ENCODE measurements at places on chromosomes 2 and 18. TPM values are rescaled to one million over a fixed set of nuclear protein-coding genes. Genes with fewer than 3 reads are reported as not detected.

GRCh38 chr2:45237128-45237527, 227.9 kb upstream of the SIX2 start:
- no peaks in the 10 kb centered on the region for H3K36me3 ChIP-seq
- H3K4me3 ChIP-seq: no peak overlapping the region
- peaks cover 21% of the 10 kb centered on the region for H3K27me3 ChIP-seq

- H3K36me3 ChIP-seq: no peaks in the 10 kb centered on the region
- H3K4me3 ChIP-seq: no peak overlapping the region
- DNase-seq: no peak
Measured at GRCh38 chr18:42242758-42243157, 287.7 kb downstream of the PIK3C3 start.

GRCh38 chr18:24567199-24567598, 106.8 kb downstream of the HRH4 start:
- no peaks in the 10 kb centered on the region for H3K4me1 ChIP-seq
- H3K27me3 ChIP-seq: peaks cover 3% of the 10 kb centered on the region
- no peak overlapping the region for H3K27ac ChIP-seq
- no peaks in the 10 kb centered on the region for H3K36me3 ChIP-seq

DNA sequence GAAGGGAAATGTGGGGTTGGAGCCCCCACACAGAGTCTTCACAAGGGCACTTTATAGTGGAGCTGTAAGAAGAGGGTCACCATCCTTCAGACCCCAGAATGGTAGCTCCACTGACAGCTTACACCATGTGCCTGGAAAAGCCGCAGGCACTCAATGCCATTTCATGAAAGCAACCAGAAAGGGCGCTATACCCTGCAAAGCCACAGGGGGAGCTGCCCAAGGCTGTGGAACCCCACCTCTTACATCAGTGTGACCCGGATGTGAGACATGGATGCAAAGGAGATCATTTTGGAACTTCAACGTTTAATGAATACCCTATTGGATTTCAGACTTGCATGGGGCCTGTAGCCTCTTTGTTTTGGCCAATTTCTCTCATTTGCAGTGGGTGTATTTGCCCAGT, 694.7 kb downstream of the CBLN2 start:
- no peak overlapping the region for H3K27ac ChIP-seq
- no peaks in the 10 kb centered on the region for H3K4me1 ChIP-seq
- no peak overlapping the region for H3K4me3 ChIP-seq
- DNase-seq: no peak

The STARD6 gene
- not detected for total RNA-seq

DNA sequence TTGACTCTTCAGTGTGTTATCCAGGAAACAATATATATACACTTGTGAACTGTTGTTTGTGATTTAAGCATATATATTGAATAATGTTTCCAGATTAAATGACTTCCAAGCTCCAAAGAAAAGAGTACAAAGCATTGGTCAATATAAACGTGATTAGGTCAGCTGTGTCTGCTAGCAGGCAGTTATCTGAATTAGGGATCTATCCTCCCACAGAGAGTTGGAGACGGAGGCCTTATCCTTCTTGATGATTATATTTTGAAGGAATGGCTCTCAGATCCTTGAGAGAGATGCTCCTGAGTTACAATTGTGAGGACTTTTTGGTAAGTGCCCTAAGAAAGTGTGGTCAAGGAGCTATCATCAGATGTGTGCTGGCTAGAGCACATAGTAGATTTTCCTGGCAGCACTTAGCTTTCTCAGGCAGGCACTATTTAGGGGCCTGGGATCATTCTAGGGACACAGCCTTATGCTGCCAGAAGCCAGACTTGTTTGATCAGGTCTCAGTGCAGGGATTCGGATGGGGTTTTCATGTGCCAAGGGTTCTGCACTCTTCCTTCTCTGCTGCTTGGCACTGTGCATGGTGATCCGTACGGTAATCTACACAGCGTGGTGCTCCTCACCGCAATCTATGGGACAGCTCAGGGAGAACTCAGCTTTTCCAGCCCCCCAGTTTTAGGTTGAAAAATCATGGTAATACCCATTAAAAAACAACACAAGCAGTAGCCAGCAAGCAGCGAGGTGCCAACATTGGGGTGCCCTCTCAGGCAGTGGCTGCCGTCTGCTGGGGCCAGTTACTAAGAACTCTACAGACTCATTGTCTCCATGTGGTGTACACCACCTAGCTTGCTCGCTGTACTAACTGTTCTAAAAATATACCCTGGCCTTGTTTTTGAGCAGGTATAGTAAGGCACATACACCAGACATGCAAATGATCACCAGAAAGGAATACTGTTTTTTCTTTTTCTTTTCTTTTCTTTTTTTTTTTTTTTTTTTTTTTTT, 8.0 kb upstream of the ZDBF2 start:
- peaks cover 6% of the 10 kb centered on the region for H3K4me1 ChIP-seq
- no peak for DNase-seq
- peaks cover 73% of the 10 kb centered on the region for H3K27me3 ChIP-seq
- no peaks in the 10 kb centered on the region for H3K36me3 ChIP-seq

DNA sequence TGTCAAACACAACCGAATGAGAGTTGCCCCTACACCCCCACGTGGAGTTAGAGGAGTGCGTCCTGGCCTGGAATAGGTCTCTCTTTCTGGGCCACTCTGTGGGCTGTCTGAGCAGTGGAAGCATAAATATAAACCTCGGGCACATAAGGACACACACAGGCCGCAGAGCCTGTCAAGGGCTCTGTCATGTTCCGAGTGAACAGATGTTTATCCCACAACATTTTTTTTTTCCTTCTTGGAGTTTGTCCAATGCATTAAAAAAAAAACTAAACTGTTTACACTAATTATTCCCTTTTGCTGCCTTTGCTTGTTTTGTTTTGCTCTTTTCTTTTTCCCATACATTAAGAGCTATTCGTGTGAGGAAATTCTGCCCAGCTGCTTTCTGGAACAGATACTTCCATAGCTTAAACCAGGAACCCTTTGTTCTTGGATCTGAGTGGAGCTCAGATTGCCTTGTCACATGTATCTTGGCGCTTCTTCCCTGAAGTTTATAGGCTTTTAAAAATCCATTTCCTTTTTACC, 228.3 kb upstream of the FOSL2 start:
- no peak overlapping the region for H3K27ac ChIP-seq
- H3K36me3 ChIP-seq: peaks cover 2% of the 10 kb centered on the region
- no peaks in the 10 kb centered on the region for H3K4me1 ChIP-seq
- no peaks in the 10 kb centered on the region for H3K27me3 ChIP-seq
- no peak for DNase-seq
- H3K4me3 ChIP-seq: no peak overlapping the region

GRCh38 chr2:147416099-147416498, 428.7 kb upstream of the ACVR2A start:
- peaks cover 2% of the 10 kb centered on the region for H3K27me3 ChIP-seq
- no peaks in the 10 kb centered on the region for H3K36me3 ChIP-seq
- DNase-seq: no peak
- no peak overlapping the region for H3K27ac ChIP-seq
- H3K4me1 ChIP-seq: peaks cover 3% of the 10 kb centered on the region

DNA sequence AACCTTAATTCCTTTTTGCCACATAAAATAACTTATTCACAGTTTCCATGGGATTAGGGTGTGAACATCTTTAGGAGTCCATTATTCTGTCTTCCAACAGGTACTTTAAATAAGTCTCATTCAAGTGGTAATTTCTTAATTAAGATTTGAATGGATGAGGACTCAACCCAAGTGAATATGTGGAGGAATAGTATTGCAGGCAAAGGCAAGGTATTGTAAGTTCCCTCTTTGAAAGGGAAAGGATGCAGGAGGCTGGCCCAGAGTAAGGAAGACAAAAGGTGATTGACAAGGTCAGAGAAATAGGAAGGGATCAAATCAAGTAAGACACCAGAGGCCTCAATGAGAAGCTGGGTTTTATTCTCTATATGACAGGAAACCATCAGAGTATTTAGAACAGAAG, 238.2 kb upstream of the RBMS1 start:
- peaks cover 2% of the 10 kb centered on the region for H3K4me1 ChIP-seq
- H3K27me3 ChIP-seq: no peaks in the 10 kb centered on the region
- no peak for DNase-seq
- H3K4me3 ChIP-seq: no peak overlapping the region
- no peaks in the 10 kb centered on the region for H3K36me3 ChIP-seq

The C1QL2 gene
- total RNA-seq: not detected

- peaks cover 20% of the 10 kb centered on the region for H3K4me1 ChIP-seq
- H3K27me3 ChIP-seq: peaks cover 4% of the 10 kb centered on the region
- peak; percentile 9 for DNase-seq
- no peak overlapping the region for H3K27ac ChIP-seq
- H3K36me3 ChIP-seq: peaks cover 5% of the 10 kb centered on the region
- no peak overlapping the region for H3K4me3 ChIP-seq
Measured at GRCh38 chr2:48144777-48145176, 238.5 kb upstream of the FBXO11 start.

The MATN3 gene
- total RNA-seq: not detected

DNA sequence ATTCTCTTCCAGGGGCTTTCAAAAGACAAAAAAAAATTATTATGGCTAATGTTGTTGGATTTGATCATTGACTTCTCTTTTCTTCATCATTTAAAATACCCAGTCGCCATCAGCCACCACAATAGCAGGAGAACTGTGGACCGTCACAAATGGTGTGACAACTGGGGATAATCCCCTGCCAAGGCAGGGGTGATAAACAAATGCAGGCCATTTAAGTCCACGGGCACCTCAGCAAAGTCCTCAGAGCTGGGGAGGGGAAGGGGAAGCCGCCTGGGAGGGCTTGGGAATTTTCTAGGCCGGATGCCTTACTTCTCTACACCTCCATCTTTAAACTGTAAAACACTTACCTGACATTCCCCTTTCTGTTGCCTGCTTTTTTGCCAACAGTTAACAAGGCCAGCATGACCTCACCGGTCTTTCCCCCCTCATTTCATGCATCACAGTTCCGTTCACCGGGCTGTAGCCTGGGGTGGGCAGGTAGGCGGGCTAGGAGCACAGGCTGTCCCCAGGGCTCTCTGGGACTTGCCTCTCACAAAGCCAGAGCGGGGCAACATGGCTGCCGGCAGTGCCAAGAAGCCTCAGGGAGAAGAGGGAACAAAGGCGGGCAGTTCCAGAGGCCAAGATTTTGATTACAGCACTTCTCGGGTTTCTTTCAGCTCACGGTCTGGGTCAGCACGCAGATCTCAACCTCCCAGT, 820.4 kb downstream of the BCL11A start:
- no peak for DNase-seq
- no peaks in the 10 kb centered on the region for H3K36me3 ChIP-seq
- no peak overlapping the region for H3K4me3 ChIP-seq
- no peaks in the 10 kb centered on the region for H3K27me3 ChIP-seq

DNA sequence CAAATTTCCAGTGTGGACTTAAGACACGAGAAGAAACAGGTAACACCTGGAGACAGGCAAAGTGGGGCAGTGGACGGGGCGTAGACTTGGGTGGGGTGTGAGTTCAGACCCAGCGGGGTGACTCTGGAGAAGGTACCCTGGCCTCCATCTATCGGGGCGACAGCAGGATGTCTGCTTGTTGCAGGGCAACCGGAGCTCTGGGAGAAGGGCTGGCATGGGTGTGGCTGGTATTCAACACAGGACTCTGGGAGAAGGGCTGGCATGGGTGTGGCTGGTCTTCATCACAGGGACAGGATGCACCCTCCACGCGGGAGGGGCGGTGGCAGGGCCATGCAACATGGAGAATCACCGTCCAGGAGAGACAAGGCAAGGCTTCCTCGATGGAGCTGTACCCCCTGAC, 198.5 kb downstream of the HDAC4 start:
- DNase-seq: no peak
- no peak overlapping the region for H3K4me3 ChIP-seq
- peaks cover 31% of the 10 kb centered on the region for H3K4me1 ChIP-seq
- H3K27me3 ChIP-seq: no peaks in the 10 kb centered on the region
- H3K27ac ChIP-seq: peak overlapping the region; percentile 42

DNA sequence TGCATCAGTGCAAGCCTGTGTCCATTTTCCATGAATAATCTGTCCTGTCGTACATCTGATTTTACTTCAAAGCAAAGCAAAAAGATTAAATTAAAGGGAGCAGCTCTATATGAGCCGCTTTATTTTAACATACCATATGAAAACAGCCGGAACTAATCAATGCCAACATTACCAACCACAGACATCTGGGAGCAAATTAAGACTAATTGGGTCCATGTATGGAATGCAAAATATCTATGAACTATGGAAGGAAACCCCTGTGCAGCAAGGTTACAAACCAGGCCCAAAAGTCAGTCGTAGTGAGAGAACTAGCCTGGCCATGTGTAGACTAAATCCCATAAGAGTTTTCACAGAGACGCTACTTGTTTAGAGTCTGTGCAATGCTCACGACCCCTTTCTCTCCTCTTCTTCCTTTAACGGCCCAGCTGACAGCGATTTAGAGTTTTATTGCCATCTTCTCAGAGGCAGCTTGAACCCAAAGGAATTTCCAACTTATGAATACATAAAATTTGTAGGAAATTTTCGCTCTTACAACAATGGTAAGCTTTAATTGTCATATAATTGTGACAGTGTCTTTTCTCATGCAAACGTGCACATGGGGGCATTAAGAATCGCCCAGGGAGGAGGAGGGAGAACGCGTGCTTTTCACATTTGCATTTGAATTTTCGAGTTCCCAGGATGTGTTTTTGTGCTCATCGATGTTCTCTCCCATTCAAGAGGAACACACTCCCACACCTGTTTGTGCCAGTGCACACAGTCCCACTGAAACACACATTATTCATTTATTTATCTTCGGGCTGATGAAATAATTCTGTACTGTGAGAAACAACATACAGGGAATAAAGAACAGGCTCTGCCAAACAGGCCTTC, 52.9 kb upstream of the RPL31 start:
- peaks cover 1% of the 10 kb centered on the region for H3K36me3 ChIP-seq
- H3K4me3 ChIP-seq: no peak overlapping the region
- H3K4me1 ChIP-seq: peaks cover 27% of the 10 kb centered on the region
- no peak overlapping the region for H3K27ac ChIP-seq

The ADCYAP1 gene
- total RNA-seq: not detected

The MC5R gene
- not detected for total RNA-seq

- no peak overlapping the region for H3K4me3 ChIP-seq
- H3K36me3 ChIP-seq: no peaks in the 10 kb centered on the region
- H3K27me3 ChIP-seq: no peaks in the 10 kb centered on the region
- H3K4me1 ChIP-seq: no peaks in the 10 kb centered on the region
Measured at GRCh38 chr2:202488671-202489070, 112.5 kb downstream of the BMPR2 start.

GRCh38 chr2:107334306-107334705, 448.3 kb upstream of the ST6GAL2 start:
- no peak overlapping the region for H3K4me3 ChIP-seq
- no peaks in the 10 kb centered on the region for H3K4me1 ChIP-seq
- H3K27ac ChIP-seq: no peak overlapping the region
- no peak for DNase-seq

GRCh38 chr2:187575751-187576067, 21.5 kb upstream of the TFPI start:
- no peaks in the 10 kb centered on the region for H3K36me3 ChIP-seq
- no peak for DNase-seq
- no peaks in the 10 kb centered on the region for H3K4me1 ChIP-seq
- H3K27me3 ChIP-seq: no peaks in the 10 kb centered on the region
- no peak overlapping the region for H3K27ac ChIP-seq

DNA sequence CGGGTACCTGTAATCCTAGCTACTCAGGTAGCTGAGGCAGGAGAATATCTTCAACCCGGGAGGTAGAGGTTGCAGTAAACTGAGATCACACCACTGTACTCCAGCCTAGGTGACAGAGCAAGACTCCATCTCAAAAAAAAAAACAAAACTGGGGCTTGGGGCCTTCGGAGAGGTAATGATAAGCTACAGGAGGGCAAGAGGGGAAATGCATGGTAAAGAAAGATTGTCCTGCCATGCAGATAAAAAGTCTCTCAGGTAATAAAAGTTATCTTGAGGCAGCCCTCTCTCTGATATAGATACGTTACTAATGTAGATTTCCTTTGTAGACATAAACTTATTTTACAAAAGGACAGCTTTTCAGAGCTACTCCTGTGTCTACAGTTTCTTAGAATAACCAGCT, 3.7 kb upstream of the RAB1A start:
- no peaks in the 10 kb centered on the region for H3K36me3 ChIP-seq
- peaks cover 2% of the 10 kb centered on the region for H3K27me3 ChIP-seq
- H3K4me1 ChIP-seq: peaks cover 11% of the 10 kb centered on the region
- no peak overlapping the region for H3K4me3 ChIP-seq
- DNase-seq: no peak

The GDF7 gene
- total RNA-seq: not detected
